ENCODE measurements at places on chromosomes 5 and 9. TPM values are rescaled to one million over a fixed set of nuclear protein-coding genes. Genes with fewer than 3 reads are reported as not detected.
A peak's percentile ranks its signal among the peaks of the same experiment; 100 is the strongest.

OR2V1 gene
- total RNA-seq = not detected

SLC25A51 gene
- total RNA-seq = 36.2 TPM

C5orf58 gene
- not detected for total RNA-seq

ADGRD2 gene
- total RNA-seq = not detected

- DNase-seq = peak; percentile 56
Observed at GRCh38 chr5:1167728-1168709, 33.4 kb upstream of the SLC6A19 start.

GRCh38 chr5:60685700-60686099 is 14.3 kb downstream of the DEPDC1B start:
- DNase-seq = no peak

DNA sequence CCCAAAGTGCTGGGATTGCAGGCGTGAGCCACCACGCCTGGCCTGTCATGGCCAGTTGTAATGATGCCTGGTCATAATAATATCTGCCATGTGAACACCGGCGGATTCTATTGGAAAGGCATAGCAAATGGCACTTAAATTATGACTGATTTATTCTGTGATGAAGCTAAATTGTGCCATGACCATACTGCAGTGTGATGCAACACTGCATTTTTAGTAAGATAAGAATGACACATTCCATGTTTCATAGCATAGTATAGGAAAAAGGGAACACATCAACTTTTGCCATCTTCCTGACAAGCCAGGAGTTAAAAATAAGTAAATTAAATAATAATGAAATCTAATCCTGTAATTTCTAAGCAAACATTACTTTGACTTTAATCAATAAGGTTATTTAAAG is 30.4 kb upstream of the BICD2 start:
- DNase-seq = no peak

DNA sequence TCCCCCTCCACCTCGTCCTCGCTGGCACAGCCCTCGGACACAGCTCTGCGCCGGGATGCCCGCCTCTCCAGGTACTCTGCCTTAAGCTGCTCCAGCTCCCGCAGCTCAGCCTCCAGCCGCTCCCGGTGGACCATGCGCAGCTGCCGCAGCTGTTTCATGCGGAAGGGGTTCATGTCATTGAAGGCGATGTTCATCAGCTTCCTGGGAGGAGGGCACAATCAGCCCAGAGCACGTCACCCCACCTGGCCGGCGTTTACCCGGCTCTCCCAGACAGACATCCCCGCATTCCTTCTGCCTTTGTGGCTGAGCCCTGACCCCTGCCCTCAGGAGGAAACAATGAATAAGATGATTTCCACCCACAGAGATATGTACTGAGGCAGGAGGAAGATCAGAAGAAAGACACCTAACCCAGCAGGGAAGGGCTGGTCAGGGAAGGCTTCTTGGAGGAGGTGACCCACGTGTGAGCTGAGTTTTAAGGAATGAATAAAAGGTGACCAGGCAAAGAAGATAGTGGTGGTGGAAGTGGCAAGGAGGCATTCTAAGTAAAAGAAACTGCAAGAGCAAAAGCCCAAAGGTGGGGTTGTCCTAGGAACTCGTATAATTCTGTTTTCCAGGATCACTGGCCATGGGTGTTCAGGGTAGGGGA is 7.1 kb upstream of the CORO2A start:
- no peak for DNase-seq

GRCh38 chr9:105484226-105484625 is 36.4 kb downstream of the FSD1L start:
- DNase-seq = no peak

DNA sequence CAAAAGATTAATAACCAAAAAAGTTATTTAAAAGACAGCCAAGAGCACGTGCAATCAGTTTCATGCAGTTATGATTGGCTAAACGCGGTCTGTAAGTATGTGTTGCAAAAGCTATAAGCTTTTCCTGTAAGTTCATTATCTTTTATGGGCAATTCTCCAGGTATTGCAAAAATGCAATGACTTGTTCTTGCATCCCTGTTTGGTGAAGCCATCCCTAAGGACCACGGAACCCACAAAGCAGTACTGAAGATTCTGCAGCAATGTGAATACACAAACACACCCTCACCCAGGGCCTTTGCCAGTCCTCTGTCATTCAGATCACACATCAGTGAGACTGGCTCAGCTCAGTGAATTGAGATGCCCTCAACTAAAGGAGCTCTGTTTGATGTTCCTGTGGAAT is 11.4 kb downstream of the GCNT4 start:
- DNase-seq = no peak
